ENCODE measurements at places on chromosomes 16 and 17.

DNA sequence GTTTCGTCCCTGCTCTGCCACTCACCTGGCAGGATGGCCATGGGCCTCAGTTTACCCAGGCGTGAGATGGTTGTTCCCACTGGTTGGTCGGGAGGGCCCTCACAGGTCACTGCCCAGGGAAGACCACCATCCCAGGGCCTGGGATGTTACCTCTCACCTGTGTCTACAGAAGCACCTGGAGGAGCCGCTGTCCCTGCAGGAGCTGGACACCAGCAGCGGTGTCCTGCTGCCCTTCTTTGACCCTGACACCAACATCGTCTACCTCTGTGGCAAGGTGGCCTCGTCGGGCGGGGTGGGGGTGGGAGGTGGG is 4.1 kb downstream of the CORO1A start:
- DNase-seq, result no peak

- DNase-seq, result peak; percentile 82
Observed at GRCh38 chr16:10609402-10609774, 29.0 kb upstream of the EMP2 start.

GRCh38 chr17:1169221-1169928 is 10.4 kb downstream of the ABR start:
- no peak for DNase-seq

DNA sequence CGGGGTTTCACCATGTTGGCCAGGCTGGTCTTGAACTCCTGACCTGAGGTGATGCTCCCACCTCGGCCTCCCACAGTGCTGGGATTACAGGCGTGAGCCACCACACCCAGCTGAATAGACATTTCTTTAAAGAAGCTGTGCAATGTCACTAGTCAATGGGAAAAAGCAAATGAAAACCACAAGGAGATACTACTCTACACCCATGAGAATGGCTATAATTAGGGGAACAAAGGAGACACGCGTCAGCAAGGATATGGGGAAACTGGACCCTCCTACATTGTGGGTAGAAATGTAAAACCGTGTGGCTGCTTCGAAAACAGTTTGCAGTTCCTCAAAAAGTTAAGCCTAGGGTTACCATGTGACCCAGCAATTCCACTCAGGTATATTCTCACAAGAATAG is 103.4 kb downstream of the VPS53 start:
- no peak for DNase-seq

DNA sequence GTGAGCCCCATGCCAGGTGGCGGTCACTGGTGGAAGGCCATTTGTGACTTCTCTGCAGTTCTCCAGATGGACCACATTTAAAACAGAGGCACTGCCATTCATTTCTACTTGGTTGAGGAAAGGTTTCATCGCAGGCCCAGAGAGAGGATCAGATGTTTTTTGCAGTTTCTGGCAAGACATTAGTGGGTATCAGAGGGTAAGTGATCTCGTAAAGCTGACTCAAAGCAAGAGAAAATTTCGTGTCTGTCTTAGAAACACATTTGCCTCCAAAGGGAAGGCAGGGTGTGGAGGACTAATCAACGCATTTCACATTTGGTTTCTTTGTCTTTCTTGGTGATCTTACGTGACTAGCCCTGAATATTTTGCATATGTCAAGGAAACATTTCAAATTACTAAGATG is 81.8 kb downstream of the PRKCB start:
- no peak for DNase-seq

DNA sequence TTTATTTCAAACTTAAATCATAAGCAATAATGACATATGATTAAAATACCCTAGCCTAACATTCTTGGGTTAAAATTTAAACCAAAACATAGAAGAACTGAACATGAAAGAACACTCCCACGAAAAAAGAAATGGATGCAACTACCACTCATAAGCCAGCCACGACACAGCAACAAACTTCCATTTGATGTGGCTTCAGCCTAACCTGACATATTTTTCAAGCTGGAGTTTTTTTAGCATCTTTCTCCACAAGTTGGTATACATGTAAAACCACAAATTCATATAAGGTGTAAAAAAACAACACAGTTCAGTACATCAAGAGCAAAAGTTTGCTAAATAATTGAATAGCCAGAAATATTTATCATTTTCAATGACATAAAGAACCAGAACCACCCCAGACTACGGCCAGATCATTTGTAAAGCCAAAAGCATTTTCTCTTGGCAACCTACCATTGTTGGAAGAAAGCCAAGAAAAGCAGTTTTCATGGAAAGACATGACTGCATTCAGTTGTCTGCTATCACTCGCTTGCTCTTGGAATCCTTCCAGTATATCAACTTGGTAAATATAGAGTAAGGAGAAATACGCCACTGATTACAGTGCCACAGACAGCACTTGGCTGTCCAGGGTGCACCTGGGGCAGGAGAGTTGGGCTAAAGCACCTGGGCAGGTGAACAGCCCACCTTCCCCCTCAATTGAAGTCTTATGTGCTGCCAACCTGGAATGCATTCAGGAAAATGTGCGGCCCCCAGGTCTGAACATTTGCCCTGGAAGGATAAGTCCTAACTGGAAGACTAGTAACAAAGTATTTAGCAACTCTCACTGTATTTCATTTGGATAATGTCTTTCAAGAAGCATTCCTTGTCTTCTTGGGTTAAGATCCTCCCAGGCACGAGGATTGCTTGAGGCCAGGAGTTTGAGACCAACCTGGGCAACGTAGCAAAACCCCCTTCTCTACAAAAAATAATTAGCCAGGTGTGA is 60.5 kb downstream of the CREBBP start:
- peak; percentile 97 for DNase-seq

- DNase-seq, result no peak
Observed at GRCh38 chr17:78092794-78093324, 35.7 kb downstream of the TMC6 start.

DNA sequence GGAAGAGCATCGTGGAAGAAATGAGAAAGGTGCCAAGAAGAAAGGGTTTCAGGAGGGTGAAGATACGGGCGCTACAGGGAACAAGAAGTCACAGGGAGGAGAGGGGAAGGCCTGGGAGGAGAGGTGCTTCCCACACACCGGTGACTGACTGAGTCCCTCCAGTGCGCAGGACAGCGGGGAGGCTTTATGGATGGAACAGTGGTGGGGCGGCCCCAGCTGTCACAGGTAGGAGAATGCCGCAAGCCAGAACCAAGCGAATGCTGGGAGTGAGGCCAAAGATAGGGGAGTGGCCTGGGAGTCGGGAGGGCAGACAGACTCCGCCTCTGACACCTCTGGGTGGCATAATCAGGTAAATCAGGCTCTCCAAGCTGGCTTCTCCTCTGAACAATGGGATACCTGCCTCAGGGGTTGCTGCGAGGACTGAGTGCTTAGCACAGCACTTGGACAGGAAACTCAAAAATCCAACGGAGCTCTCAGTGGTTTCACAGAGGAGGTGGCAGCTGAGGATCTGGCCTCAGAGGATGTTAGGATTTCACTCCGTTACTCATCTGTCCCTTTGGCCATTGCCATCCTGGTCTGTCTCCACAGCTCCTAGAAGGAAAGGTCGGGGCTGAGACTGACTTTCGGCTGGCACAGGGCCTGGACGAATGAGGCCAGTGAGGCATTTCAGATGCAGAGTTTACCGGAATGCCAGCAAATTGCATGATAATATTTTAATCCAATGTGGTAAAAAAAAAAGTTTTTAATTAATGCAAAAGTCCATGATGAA is 717 bp upstream of the CNP start:
- peak; percentile 31 for DNase-seq

GRCh38 chr16:3510416-3510815 is 9.6 kb downstream of the CLUAP1 start:
- DNase-seq, result no peak

- DNase-seq, result no peak
Observed at GRCh38 chr16:3198334-3199072, 10.5 kb downstream of the OR1F1 start.

GRCh38 chr16:5065813-5066212 is at the start of gene C16orf89:
Gene C16orf89, minus strand, starts transcription at chr16:5065956. Its CDS starts 48 bp downstream, at chr16:5065908.
- DNase-seq, result no peak

DNA sequence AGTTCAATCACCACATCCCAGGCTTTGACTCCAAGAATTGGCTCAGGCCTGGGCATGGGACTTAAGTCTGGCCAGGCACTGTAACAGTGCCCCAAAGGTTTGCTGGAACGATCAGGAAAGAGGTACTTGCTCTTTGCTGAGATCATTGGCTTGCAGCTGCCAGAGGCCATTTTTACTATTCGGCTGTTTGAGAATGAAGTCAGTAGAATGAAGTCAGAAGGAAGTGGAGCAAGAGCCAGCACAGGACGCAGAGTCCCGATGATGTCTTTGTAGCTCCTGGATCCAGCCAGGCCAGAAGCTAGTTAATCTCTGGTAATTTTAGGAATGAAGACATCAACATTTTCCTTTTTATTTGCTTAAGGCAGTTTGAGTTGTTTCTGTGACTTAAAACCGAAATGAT is 195.5 kb downstream of the RAB11FIP4 start:
- peak; percentile 68 for DNase-seq

GRCh38 chr16:68992521-68992920 is 112.9 kb upstream of the HAS3 start:
- peak; percentile 78 for DNase-seq

- peak; percentile 78 for DNase-seq
Observed at GRCh38 chr17:48547808-48548522, 3.1 kb upstream of the HOXB2 start.

- no peak for DNase-seq
Observed at GRCh38 chr17:12254460-12254859, 233.8 kb downstream of the MAP2K4 start.

GRCh38 chr17:5584383-5585286 is at the start of gene NLRP1:
Gene NLRP1, minus strand, starts transcription at chr17:5584509. Its CDS starts 552 bp downstream, at chr17:5583957.
- peak; percentile 94 for DNase-seq

- no peak for DNase-seq
Observed at GRCh38 chr16:73794994-73795393, 501.6 kb upstream of the PSMD7 start.

- no peak for DNase-seq
Observed at GRCh38 chr17:74679374-74679773, 33.3 kb downstream of the CD300LF start.

GRCh38 chr16:24748242-24748641 is 18.8 kb downstream of the TNRC6A start:
- peak; percentile 97 for DNase-seq

DNA sequence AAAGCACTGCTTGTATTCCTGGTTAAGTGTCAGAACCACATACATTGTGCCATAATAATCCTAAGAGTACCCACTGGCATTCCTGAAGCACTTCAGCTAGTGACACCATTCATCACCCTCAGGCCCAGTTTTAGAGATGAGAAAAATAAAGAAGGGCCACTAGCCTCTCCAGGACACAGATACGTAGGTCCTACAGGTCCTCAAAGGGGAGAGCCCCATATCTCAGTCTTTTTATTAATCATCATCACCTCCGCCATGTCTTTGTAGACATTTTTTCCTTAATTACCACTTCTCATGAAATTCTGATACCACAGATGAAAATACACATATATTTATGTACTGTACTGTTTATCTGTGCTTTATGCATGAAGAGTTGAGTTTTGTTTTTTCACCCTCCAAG is 43.5 kb downstream of the GRB2 start:
- DNase-seq, result no peak

DNA sequence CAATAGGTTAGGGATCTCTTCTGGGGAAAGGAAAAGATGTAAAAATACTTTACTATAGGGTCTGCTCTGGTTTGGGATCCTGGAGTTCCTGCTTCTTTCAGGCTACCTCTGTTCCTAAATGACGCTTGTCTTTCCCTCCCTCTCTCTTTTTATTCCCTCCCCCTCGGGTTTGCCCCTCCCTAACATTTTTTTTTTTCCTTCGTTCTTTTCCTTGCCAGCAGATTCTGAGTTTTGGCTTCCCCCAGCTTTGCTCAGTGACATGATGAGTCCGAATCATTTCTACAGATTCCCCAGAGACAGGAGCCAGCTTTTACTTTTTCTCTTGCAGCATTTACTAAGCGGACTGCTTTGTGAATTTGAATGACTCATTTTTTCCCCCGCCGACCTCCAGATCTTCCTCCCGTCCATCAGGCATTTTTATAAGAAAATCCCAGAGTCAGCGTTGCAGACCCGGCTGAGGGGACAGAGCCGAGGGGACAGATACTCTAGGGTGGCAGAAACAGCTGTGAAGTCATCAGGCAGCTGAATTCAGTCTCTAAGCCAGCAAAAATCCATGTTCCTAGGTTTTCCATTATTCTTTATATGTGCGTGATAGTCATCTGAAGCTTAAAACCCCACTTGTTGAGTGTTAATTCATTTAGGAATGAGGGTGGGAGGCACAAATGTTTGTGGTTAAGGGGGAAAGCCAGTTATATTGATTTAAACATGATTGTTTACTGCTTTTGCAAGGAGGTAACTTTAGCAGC is at the start of gene TMEM100:
Gene TMEM100 (minus strand): TSS at position 123 of the 746 bp plus-strand sequence. CDS start 1,794 bp downstream, outside the sequence.
- DNase-seq, result peak; percentile 97

DNA sequence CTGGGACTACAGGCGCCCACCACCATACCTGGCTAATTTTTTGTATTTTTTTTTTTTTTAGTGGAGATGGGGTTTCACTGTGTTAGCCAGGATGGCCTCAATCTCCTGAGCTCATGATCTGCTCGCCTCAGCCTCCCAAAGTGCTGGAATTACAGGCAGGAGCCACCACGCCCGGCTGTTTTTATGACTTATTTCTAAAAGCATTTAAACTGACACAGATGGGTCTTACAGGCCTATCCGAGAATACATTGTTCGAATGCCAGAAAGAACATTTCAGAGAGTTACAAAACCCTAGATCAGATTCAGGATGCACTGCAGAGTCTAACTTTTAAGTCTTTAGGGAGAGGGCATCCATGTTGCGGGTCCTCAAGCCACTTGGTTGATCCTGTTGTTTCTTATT is 234.7 kb upstream of the MAF start:
- no peak for DNase-seq

GRCh38 chr17:16027708-16028584 is 28.3 kb downstream of the TTC19 start:
- peak; percentile 94 for DNase-seq

- DNase-seq, result no peak
Observed at GRCh38 chr17:61389670-61390478, 9.8 kb upstream of the TBX2 start.

- no peak for DNase-seq
Observed at GRCh38 chr17:28533091-28533807, 19.2 kb downstream of the UNC119 start.

GRCh38 chr17:58232707-58233156 is 5.7 kb upstream of the LPO start:
- peak; percentile 94 for DNase-seq

- peak; percentile 68 for DNase-seq
Observed at GRCh38 chr16:67936124-67936879, at the start of gene PSMB10. Gene PSMB10, minus strand, starts transcription at chr16:67936850. Its CDS starts 101 bp downstream, at chr16:67936749.

DNA sequence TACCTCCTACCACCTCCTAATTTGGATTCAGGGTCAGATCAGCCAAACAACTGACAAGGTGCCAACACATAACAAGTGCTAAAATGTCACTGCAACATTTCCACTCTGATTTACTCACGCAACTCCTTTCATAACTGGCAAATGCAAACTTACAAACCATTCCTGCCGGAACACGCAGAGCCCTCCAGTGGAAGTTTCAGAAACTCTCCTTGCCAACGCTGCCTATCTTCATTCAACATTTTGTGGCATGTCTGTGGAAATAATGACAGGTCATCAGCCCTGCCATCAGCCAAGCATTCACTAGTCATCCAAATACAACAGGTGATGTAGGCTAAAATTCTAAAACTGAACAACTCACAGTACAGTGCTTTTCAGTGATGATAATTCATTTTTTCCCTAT is 37.7 kb upstream of the OR3A1 start:
- DNase-seq, result no peak

GRCh38 chr17:41939693-41940090 is 9.3 kb downstream of the ODAD4 start:
- DNase-seq, result no peak

GRCh38 chr16:27319257-27319965 is 5.6 kb downstream of the IL4R start:
- DNase-seq, result no peak

All from fibroblast of mammary gland (primary cell).